ENCODE measurements at places on chromosomes 4 and X.

GRCh38 chr4:8696369-8697127, 104.0 kb downstream of the CPZ start:
- no peak for DNase-seq

- no peak for DNase-seq
Measured at GRCh38 chr4:8109406-8110065, 49.1 kb downstream of the ABLIM2 start.

- no peak for DNase-seq
Measured at GRCh38 chr4:186642530-186642929, 81.1 kb downstream of the FAT1 start.

- DNase-seq, result no peak
Measured at GRCh38 chr4:53890461-53890860, 173.9 kb downstream of the CHIC2 start.

GRCh38 chr4:150415213-150415612, 166.7 kb upstream of the MAB21L2 start:
- DNase-seq, result no peak

GRCh38 chrX:23844502-23845138, 61.6 kb downstream of the SAT1 start:
- DNase-seq, result no peak

DNA sequence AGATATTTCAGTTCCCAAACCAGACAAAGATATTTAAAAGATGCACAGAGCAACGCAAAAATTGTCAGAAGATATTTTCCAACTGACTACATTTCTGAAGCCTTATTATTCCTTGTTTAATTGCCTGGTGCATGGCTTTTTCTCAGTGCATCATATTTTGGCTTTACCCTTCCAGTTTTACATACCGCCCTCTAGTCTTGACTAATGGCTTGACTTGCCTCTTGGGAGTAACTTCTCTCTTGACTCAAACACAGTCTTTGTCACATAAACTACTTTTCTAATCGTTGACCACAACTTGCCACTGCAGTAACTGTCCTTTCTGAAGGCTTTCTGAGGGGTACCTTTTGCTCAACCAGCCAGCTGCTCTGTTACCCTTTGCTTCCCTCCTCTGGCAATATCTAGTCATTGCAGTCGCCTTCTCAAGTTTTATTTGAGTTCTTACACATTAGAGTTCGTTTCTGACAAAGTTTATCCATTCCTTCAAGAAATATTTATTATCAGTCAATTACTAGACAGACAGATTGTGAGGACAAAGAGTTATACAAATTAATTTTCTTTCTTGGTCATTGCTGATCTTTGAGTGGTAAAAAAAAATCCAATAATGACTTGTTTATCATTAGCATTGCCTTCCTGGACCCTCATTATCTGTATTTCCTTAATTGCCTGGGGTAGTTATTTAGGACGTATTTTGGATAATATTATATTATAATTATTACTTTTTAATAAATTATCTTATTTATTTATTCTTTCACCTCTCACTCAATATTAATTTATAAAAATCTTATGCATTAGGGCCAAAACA, 506.9 kb upstream of the PCDH10 start:
- DNase-seq, result peak; percentile 59

GRCh38 chr4:139839403-139840031, 173.9 kb downstream of the MGST2 start:
- no peak for DNase-seq

DNA sequence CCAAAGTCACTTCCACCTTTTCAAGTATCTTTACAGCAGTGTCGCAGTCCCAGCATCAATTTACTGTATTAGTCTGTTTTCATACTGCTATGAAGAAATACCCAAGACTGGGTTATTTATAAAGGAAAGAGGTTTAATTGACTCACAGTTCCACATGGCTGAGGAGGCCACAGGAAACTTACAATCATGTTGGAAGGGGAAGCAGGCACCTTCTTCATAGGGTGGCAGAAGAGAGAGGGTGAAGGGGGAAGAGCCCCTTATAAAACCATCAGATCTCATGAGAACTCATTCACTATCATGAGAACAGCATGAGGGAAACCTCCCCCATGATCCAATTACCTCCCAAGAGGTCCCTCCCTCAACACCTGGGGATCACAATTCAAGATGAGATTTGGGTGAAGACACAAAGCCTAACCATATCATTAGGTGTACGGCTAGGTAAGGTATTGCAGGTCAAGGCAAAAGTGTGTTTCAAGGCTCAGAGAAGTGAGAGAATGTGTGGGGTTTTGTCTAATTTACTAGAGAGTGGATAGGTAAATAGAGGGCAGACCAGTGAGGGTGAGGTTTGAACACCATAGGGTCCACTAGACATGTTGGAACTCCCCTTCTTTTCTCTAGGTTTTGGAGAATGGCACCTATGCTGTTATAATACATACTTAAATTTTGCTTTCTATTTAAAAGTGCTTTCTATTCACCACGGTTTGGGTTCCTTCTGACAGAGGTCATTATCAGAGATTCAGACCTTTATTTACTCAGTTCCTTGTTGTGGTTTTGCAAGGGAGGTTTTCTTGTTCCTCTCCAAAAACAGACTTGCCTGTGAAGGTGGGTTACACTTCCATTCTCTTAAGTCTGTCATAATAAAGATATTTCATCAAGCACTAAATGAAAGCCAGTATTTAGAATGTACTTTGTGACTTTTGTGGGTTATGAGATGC, 186.6 kb downstream of the CPEB2 start:
- no peak for DNase-seq

- DNase-seq, result no peak
Measured at GRCh38 chr4:53189011-53189410, 176.8 kb downstream of the SCFD2 start.

DNA sequence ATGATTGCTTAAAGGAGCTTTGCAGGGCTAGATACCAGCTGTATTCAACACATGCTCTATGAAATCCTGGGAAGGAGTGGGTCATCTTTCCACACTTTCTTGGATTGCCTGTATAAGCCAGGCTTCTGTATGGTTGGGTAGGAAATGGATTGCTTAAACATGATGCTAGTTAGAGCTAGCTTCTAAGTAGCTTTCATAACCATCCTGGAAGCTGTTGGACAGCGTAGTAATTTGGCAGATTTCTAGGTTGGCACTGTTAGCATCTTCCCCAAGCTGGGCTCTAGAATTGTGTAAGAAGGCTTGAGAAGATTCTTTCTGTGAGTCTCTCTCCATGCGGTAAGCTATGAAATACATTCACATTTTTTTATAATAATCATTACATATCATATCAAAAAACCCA, 127.3 kb downstream of the LINC00632 start:
- no peak for DNase-seq

DNA sequence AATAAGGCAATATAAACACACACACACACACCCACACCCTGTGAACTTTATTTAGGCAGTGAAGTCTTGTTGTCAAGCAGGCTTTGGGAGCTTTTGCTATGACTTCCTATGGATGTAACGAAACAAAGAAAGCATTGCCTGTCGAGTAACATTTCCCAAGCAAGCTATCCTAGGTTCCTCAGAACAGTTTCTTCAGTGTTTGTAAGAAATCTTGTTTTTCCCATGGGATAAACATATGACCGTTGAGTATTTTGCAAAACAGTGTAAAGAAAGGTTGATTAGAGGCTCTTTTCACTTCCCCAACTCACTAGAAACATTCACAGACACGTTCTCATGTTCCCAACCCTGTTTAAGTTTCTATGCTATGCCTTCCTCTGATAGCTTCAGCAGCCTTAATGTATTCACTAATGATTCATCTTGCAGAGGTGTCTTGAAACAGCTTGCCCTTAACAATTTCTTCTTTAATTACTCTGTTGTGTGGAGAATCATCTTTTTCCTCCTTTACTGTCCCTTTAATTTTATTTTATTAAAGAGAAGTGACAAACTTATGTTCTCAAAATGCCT, 1947.1 kb upstream of the TENM3 start:
- no peak for DNase-seq

DNA sequence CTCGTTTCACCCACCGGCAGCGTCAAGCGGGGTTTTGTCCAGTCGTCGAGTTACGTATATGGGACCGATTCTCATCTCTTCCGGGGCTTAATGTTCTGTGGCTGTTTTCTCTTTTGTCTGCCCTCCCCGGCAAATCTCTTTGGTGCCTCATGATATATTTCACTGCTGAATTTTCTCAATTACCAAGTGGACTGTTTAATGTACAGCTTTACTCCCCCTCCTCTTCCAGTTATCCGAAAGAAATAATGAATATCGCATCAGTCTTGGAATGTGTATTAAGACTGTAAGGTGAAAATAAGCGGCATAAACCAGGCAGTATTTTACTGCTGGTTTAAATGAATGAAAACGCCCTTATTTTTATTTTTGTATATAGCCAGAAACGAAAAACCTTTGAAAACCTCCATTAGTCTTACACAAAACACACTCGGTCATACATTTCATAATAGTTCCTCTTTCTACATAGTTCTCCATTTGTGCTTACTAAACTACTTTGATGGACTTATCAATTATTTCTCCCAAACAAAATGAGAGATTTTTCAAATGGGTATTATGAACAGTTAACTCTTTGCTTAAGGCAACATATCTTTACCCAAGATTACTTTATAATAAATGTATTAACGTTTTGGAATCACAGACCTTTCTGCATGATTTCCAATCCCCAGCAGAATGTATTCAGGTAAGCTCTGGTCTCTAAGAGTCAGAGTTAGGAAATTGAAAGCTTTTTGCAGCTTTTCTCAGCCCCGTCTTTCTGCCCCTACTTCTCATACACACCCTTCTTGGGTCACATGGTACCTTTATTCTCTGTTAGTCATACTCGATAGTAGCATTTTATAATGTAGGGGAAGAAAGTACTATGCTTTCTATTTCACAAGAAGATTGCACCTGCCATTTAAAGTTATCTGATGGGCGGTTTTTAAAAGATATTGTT, 979 bp downstream of the RP2 start:
- DNase-seq, result no peak

GRCh38 chrX:135974279-135974856, 580 bp upstream of the MMGT1 start:
- DNase-seq, result peak; percentile 75

DNA sequence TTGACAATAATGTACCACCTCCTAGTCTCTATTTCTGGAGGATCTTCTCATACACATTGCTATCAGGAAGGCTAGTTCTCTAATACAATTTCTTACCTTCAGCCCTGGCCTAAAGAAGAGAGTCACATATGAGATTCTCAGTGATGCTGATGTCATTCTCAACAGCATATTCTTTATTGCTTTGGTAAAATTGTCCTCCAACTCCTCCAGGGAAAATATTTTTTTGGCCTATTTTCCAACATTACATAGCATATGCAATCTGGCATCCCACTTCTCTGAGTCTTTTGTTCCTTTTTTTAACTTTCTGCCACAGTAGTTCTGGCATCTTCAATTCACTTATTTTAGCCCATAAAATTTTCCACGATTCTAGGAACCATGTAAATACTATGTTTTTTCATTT, 2363.1 kb downstream of the ARAP2 start:
- DNase-seq, result no peak

GRCh38 chr4:157115613-157116335, 39.8 kb downstream of the GLRB start:
- DNase-seq, result no peak

DNA sequence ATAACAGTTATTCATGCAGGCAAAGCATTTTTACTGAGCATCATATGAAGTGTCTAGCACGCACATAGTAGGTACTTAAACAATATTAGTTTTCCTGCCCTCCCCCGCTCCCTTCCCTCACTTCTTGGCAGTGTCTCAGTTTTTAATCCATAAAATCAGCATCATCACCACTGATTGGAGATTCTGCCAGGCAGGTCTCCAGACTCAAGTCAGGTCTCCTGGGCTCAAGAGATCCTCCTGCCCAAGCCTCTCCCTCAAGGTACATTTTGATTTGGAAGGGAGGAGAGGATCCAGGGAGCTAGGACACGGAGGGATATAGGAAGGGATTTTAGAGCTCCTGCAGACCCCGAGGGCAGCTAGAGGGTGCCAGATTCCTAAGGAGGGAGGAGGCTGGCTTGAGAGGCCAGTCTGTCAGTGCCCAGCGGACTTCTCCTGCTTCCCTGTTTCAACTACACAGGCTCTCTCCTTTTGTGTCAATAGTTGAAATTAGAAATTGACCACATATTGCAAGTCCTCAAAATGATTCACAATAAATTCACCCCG, 4.4 kb upstream of the FAT1 start:
- DNase-seq, result no peak

GRCh38 chr4:150973626-150974251, 41.3 kb downstream of the LRBA start:
- no peak for DNase-seq

GRCh38 chrX:13169684-13170083, 125.3 kb upstream of the FAM9C start:
- DNase-seq, result no peak

- no peak for DNase-seq
Measured at GRCh38 chr4:183333983-183334382, 11.8 kb upstream of the CLDN24 start.

GRCh38 chr4:1084796-1085403, 28.5 kb downstream of the RNF212 start:
- DNase-seq, result no peak

DNA sequence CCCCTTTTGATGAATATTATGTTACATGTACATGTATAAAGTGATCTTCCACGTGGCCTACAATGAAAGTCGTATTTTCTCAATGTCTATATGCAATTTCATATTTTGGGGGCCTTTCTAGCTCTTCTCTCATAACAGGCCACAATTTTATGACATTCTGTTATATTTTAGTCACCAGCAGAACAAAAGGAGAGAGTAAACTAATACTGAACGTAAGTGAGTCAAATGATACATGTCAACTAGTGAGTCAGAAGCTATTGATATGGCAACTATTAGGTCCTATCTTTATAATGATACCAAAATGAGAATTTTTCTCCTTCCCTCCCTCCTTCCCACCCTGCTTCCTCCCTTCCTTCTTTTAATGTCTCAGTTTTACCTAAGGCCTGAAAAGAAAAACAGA, 14.4 kb downstream of the GC start:
- DNase-seq, result no peak

GRCh38 chrX:13088156-13088487, 43.7 kb upstream of the FAM9C start:
- peak; percentile 69 for DNase-seq

DNA sequence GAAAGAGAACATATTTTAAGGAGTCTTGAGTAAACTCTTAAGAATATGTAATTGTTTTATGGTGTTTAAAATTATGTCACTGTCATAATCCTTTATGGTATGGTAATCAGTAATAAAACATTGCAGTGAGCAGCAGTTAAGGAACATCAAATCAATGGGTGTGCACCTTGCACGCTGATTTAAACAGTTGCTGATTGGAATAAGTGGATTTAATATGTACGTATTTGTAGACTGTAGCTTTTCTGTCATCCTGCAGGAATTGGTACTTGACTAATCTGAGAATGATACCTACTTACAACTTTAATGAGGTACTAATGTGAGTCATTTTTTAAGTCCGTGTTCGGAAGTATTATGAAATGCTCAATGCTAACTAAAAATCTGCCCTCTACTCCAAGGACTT, 212.2 kb downstream of the DCTD start:
- DNase-seq, result no peak

DNA sequence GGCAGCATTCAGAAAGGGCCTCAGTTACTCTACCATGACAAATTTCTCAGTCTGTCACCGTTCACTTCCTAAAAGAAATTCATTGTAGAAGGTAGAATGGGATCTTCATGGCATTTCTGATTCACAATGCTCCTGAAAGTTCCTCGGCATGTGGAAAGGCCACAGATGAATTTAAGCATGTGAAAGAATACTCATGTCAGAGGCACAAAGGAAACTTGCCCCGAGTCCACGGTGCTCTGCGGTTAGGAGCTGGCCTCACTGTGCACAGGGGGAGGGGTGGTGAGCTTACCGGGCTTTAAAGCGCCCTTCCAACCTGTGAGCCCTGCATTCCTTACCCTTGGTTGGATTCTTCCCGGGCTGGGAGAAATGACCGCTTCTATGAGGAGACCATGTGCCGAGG, 9.3 kb downstream of the TKTL1 start:
- no peak for DNase-seq

GRCh38 chr4:157270108-157270507, 49.6 kb downstream of the GRIA2 start:
- no peak for DNase-seq
